ENCODE measurements at places on chromosomes 7 and 10. TPM values are rescaled to one million over a fixed set of nuclear protein-coding genes. Genes with fewer than 3 reads are reported as not detected.

GRCh38 chr7:15403751-15404150, 158.1 kb downstream of the AGMO start:
- no peak for DNase-seq

- no peak for DNase-seq
These were observed 7.7 kb upstream of the NRBF2 start for GRCh38 chr10:63125459-63125858.

DNA sequence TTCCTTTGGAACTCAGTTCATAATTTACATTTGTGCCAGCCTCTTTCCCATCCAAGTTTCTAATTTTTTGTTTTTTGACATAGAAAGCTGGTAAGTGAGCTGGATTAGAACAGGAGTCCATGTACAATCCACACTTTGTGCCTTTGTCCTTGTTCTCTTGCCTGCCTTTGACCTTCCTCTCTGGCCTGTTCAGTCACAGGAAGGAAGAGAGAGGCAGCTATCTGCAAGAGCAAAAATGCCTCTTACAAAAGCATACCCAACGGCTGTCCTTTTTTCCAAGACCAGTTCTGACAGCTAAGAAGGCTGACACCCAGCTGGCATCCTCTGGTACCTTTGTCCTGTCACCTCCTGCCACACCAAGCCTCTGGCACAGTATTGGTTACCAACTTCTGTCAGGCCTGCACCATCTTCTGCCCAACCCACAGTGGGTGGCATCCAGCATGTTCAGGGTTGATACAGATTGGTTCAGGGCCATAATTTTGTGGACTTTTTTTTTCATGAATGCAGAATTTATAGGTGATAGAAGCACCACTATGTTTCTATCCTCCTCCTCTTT, 133.7 kb upstream of the KLF14 start:
- no peak for DNase-seq

GRCh38 chr10:78328592-78329404, 295.1 kb downstream of the RPS24 start:
- no peak for DNase-seq

DNA sequence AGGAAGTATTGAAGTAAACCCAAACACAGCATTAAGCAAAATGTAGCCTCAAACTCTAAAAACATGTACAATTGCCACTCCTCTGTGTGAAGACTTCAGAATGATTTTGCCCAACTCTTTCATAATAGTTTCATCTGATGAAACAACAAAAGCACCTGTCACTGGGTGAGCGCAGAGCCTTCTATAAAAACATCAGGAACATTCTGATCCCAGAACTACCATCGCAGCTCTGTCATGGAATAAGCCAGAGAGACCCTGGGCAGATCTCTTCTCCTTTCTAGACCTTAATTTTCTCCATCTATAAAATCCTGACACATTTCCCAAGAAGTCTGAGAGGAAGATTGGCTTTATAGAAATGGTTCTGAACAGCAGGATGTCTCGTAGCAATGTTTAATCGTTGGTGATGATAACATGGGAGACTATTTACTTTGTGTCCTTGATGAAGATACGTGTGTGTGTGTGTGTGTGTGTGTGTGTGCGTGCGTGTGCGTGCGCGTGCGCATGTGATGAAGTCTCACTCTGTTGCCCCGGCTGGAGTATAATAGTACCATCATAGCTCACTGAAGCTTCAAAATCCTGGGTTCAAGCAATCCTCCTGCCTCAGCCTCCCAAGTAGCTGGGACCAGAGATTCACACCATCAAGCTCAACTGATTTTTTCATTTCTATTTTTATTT, 198.0 kb downstream of the KIAA1217 start:
- no peak for DNase-seq

- no peak for DNase-seq
These were observed 83.3 kb upstream of the MKLN1 start for GRCh38 chr7:131244259-131244852.

DNA sequence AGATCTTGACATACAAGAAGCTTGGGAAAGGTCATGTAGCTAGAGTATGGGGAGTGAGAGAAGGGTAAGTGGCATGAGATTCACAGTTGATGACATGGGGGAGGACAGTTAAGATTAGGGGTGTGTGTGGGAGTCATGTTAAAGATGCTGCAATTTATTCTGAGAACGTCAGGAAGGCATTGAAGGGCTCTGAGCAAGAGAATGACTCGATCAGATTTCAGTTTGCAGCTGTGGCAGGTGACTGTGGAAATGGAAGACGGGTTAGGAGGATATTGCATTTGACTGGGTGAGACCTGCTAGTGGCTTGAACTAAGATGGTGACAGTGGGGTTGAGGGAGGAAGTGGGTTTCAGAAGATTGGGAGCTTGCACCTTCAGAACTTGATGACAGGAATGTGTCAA, 5.6 kb downstream of the CDC123 start:
- no peak for DNase-seq

GRCh38 chr7:82183634-82184033, 259.9 kb downstream of the CACNA2D1 start:
- DNase-seq = no peak

SORCS3 gene
- total RNA-seq = not detected

CELF2 gene
- 95.0 TPM for total RNA-seq

PKD1L1 gene
- total RNA-seq = 0.14 TPM

HHEX gene
- not detected for total RNA-seq

FAM180A gene
- not detected for total RNA-seq

All from activated naive CD4-positive, alpha-beta T cell treated with anti-CD3 and anti-CD28 coated beads, Interleukin-2, amount 50 U/mL, for 72 hours (primary cell).